ENCODE measurements at places on chromosomes 1 and 21.

DNA sequence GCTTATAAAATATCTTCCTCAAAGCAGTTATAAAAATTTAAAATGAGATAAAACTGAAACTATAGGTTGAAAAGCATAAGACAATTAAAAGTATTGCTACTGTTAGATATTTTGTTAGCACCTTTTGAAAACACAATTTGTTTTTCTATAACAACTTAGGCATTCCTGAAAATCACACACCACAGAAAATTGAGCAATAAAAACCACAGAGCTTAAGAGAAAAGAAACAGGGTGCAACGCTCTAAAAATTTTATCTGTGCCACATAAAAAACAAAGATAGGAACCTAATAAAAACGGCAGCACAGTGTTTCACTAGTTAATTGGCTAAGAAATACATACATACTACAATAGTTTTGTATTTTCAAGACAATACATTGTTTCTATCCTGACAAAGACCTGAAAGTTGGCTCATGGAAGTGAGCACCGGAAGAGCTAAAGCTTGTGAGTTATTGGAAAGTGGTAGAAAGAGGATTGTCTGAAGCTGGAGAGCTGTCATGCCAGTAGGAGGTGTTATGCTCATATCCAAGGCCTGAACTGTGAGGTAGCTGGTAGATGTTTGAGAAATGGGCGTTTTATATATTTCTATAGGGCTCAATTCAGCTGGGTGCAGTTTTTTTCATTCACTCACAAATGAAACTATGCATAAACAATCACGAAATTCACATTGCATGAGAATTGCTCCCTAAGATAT lies 45.8 kb downstream of the RGS7 start:
- DNase-seq = peak; percentile 2

- no peak for DNase-seq
Measured at GRCh38 chr1:66214901-66215300, 319.1 kb upstream of the SGIP1 start.

- DNase-seq = no peak
Measured at GRCh38 chr1:73662526-73662925, 535.5 kb downstream of the LRRIQ3 start.

- no peak for DNase-seq
Measured at GRCh38 chr1:180291004-180291403, 60.9 kb downstream of the LHX4 start.

GRCh38 chr1:226186124-226187018 lies at the start of gene ACBD3:
Gene ACBD3, minus strand, starts transcription at chr1:226186741. Its CDS starts 66 bp downstream, at chr1:226186675.
- peak; percentile 76 for DNase-seq

GRCh38 chr1:165520646-165521045 lies 23.2 kb upstream of the LRRC52 start:
- no peak for DNase-seq

- no peak for DNase-seq
Measured at GRCh38 chr1:227771326-227771725, 36.1 kb downstream of the SNAP47 start.

DNA sequence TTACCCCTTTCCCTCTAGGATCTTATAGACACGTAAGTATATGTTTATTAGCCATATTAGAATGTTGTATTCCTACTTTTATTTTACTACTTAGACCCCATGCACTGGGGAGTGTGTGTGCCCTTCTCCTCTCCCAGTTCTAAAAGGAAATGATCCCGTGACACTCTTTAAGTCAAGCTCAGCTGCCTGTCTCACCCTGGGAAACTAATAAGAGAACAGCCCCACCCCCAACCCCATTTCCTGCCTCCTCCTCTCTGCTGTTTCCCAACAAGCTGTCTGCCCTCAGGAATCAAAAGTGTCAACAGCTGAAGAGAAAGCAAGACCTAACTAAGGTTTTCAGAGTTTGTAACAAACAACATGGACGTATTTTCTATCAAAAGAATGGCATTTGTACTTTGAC lies 92.6 kb upstream of the VAV3 start:
- peak; percentile 69 for DNase-seq
